ENCODE measurements at places on chromosomes 1 and 21.
A peak's percentile ranks its signal among the peaks of the same experiment; 100 is the strongest.

DNA sequence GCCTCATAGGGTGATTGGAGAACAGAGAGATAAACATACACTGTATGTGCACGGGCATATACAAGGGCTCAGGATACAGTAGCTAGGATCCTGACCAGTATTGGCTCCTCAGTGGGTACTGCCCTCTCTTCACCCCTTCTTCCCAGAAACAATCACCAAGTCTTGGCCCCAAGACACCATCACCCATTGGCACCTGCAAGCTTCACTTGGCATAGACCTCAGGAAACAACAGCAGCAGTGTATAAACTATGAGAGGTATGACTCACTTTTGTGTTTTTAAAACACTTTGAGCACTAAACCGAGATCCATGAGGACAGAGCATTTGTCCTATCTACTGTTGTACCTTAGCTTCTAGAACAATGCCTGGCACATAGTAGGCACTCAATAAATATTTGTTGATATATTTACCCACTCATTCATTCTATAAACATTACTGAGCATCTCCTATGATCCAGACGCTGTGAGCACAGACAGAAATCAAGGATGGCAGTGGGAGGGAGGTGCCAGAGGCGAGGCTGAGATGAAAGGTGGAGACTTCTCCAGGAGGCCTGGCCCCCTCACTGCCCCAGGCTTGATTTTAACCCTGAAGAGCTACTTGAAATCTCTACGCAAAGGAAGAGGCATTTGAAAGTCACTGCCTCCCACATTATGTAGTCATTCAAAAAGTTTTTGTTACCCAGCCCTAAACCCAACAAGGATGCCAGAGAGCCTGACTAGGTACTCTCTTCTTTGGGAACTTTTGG lies 95.2 kb downstream of the CAMK2N1 start:
- no peak for DNase-seq

GRCh38 chr1:39384305-39384704 lies 107.1 kb upstream of the BMP8A start:
- DNase-seq, result no peak

GRCh38 chr1:87588495-87588894 lies 259.8 kb downstream of the LMO4 start:
- no peak for DNase-seq

DNA sequence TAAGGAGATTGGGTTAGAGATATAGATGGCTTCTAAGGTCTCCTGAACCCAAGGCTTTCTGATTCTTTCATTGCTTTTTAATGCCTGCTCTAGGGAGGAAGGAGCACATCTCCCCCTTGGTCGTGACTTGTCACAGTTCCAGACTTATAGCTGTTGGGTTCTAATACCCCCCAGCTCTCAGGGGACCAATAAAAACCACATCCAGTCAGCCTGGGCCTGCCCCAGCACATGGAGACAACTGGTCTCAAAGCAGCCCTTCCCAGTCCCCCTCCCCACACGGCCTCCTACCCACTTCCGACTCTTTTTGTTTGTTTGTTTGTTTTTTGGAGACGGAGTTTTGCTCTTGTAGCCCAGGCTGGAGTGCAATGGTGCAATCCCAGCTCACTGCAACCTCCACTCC lies 23.3 kb downstream of the QSOX1 start:
- DNase-seq, result no peak

- no peak for DNase-seq
Measured at GRCh38 chr1:70284366-70284765, 63.2 kb downstream of the SRSF11 start.

DNA sequence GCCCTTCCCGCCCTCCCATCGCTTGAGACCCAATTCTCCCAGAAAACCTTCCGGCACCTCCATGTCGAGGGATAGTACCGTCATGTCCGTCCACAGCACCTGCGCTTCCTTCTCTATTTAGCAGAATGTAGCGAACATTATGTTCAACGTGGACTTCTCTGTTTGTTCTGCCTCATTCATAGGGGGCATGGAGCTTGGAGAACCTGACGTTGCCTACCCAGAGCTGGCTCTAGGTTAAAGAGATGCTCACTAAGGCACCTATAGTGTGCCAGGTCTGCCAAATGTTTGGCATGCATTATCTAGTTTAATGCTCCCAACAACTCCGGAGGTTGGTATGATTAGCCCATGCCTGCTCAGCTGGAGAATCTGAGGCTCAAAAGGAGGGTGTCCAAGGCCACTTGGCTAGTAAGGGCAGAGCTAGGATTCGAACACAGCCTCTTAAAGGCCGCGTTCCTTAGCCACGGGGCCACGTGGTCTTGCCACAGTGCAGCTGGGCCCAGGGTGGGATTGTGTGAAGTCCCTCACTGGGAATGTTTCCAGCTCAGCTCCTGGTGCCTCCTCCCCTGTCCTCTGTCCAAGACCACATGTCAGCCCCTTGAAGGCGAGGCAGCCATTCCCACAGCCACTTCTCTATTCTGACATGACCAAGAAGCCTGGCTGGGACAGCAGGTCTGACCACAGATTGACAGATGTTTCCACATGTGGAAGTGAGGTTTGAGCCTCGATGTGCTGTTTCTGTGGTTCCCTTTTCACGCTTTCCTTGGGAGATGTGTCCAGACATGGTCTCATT lies 57.8 kb downstream of the RUNX3 start:
- no peak for DNase-seq

DNA sequence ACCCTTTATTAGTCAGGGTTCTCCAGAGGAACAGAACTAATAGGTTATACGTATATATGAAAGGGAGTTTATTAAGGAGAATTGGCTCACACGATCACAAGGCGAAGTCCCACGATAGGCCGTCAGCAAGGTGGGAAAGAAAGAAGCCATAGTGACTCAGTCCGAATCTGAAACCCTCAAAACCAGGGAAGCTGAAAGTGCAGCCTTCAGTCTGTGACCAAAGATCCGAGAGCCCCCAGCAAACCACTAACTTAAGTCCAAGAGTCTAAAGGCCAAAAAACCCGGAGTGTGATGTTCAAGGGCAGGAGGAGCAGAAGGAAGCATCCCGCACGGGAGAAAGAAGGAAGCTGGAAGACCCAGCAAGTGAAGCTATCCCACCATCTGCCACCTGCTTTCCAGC lies 9.9 kb downstream of the IFNLR1 start:
- DNase-seq, result no peak

DNA sequence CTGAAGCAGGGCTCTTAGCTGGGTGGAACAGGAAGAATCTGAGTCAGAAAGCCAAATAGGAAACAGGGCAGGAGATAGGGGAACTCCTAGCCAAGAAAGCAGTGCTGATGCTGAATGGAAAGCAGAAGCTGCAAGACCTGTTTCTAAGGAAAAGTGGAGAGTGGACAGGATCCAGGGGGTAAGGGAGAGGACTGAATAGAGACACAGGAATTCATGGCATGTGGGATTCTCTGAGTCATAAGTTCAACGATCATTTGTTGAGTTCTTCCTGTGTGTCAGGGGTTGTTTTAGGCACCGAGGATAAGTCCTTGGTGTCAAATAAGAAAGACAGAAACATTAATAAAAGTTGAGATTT lies 153.8 kb upstream of the FGGY start:
- DNase-seq, result no peak

DNA sequence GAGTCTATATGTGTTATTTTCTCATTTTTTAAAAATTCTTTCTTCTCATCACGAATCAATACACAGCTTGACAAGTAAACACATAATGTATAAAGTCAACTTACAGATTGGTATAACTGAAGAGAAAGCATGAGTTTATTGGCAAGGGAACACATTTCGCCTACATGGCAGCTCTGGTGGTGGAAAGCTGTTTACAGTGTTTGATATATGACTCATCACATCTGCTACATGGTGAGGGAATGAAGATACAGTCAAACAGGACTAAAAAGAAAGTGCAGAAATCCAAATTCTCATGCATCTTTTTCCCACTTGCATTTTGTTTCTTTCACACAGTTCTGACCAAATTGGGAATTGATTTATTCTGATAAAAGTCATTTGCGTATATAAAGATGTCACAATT lies 122.2 kb upstream of the ADGRL4 start:
- DNase-seq, result no peak

DNA sequence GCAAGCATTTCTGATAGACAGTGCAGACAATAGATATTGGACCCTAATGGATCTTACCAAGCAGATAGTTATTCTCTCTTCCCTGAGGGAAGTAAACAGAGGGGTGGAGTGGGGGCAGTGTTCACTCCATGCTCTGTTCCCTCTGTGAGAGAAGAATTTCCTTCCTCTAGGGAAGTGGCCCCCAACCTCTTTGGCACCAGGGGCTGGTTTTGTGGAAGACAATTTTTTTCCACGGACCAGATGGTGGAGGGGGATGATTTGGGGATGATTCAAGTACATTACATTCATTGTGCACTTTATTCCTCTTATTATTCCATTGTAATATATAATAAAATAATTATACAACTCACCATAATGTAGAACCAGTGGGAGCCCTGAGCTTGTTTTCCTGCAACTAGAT lies 459.9 kb downstream of the ADGRL2 start:
- no peak for DNase-seq

GRCh38 chr1:147807405-147807804 lies 47.0 kb upstream of the GJA5 start:
- no peak for DNase-seq

- DNase-seq, result no peak
Measured at GRCh38 chr21:19228226-19228625, 824.6 kb upstream of the TMPRSS15 start.

GRCh38 chr1:10225573-10225972 lies 15.2 kb downstream of the KIF1B start:
- DNase-seq, result no peak

- DNase-seq, result no peak
Measured at GRCh38 chr1:154741741-154742495, 128.2 kb downstream of the KCNN3 start.

- no peak for DNase-seq
Measured at GRCh38 chr21:28671549-28672195, 321.0 kb downstream of the LTN1 start.

DNA sequence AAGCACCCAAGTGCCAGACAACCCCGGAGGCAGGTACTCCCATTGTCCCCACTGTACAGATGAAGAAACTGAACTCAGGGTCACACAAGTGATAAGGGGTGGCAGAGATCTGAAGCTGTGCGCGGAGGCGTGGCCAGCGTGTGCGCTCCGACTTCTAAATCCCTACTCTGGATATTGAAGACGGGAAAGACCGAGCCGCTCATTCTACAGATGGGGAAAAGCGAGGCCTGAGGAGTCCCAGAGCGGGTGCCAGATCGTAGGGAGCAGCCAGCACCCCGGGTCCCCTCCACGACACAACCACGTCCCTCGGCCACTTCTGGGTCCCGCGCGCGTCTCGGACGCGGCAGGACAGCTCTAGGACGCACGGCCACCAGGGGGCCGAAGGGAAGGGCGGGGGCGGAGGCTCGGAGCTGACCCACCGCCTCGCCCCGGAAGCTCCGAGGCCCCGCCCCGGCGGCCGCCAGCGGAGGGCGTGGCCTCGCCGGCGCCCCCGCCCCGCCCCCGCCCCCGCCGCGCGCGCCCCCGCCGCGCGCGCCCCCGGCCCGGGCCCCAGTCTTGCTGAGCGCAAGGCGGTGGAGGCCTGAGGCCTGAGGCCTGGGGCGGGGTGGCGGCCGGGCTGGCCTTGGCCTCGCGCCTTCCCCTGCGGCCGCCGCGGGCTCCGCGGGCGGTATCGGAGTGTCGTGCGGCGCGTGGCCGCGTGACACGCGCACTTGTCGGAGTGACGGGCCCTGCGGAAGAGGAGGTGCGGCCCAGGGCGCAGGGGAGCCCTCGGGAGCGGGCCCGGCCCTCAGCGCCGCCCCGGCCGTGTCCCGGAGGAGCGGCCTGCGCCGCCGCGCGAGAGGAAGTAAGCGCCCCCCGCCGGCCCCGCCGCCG lies at the start of gene H6PD:
TSS of gene H6PD (plus strand) at position 552 of the 873 bp plus-strand sequence. CDS start 10,161 bp downstream, outside the sequence.
- DNase-seq, result peak; percentile 83

DNA sequence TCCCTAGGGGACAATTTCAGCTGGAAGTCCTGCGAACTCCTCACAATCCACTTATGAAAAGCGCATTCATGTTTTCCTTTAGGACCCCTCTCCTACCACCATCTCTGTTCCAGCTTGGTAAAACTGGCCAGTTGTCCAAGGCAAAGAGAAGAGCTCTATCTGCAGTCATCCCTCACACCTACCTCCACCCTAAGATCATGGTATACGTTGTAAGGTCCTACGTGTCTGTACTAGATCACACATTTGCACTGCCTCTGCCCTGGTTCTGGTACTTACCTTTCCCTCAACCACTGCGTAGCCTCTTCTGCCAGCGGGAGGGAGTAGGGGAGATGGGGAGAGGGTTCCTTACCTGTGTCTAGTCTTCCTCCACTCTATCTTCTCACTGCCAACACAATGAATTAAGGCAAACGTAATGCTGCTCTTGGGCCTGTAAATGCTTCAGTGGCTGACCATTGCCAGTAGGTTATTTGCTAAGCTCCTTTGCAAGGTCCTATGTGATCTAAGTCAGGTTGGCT lies 739 bp upstream of the NUP133 start:
- no peak for DNase-seq

- DNase-seq, result no peak
Measured at GRCh38 chr1:216935901-216936300, 212.7 kb upstream of the ESRRG start.

GRCh38 chr1:183652547-183653461 lies at the start of gene APOBEC4:
APOBEC4 (minus strand) TSS chr1:183653316; CDS start chr1:183648781, 4,535 bp downstream.
- peak; percentile 20 for DNase-seq

- no peak for DNase-seq
Measured at GRCh38 chr1:247273013-247273412, 17.1 kb downstream of the VN1R5 start.

DNA sequence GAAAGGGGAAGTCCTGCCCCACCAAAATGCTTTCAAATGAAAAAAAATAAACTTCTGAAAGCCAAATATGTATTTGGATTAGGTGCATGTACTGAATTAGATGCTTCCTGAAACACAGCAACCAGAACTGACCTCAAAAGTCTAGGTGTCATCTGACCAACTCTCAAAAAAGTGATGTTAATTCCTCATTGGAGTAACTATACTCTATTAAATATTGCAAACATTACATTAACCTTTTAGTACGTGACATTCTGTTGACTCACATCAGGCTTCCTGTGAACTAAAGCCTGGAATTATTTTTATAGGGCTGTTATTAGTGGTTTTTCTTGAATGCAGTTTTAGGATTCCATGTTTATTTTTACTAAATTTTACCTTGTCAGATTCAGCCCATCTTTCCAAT lies 73.5 kb downstream of the ASTN1 start:
- no peak for DNase-seq

- no peak for DNase-seq
Measured at GRCh38 chr1:165152727-165153126, 203.8 kb downstream of the LMX1A start.

GRCh38 chr1:156517748-156518147 lies 17.2 kb upstream of the MEF2D start:
- no peak for DNase-seq

- DNase-seq, result no peak
Measured at GRCh38 chr1:211843018-211843417, 12.5 kb upstream of the LPGAT1 start.

DNA sequence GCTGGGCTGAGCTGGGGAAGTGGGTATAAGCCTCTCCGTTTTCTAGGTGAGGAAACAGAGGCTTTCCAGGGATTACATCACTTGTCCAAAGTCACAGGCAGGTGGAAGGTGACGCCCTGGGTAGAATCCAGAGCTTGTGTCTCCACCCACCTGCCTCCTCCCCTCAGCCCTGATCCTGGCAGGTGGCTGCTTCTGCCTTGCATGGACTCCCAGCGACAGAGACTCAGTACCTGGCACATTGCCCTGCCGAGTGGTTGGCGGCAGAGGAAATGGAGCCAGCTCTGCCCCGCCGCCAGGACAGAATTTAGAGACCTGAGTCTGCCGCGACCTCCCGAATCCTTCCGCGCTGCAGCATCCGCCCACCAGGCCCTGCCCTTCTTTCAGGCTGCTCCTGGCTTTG lies 2.1 kb downstream of the PLA2G2E start:
- DNase-seq, result no peak

All from CD4-positive, alpha-beta T cell treated with Interleukin-12 subunit alpha and Interleukin-12 subunit beta, for 1 hour (primary cell).